T-cell (primary cell): ENCODE measurements at places on chromosomes 4 and X.
A peak's percentile ranks its signal among the peaks of the same experiment; 100 is the strongest.

DNA sequence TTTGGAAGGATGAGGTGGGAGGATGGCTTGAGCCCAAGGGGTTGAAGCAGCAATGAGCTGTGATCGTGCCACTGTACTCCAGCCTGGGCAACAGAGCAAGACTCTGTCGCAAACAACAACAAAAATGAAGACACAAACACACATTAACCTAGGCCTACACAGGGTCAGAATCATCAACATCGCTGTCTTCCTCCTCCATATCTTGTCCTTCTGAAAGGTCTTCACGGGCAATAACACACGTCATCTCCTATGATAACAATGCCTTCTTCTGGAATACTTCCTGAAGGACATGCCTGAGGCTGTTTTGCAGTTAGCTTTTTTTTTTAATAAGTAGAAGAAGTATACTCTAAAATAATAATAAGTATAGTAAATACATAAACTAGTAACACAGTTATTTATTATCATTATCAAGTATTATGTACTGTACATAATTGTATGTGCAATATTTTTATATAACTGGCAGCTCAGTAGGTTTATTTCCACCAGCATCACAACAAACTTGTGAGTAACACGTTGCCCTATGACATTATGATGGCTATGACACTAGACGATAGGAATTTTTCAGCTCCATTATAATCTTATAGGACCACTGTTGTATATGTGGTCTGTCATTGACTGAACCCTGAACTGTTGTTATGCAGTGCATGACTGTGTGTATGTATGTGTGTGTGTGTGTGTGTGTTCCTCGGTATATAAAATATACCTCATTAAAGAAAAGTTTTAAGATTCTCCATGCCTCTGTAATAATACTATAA, 69.2 kb upstream of the MAML3 start:
- DNase-seq = no peak

DNA sequence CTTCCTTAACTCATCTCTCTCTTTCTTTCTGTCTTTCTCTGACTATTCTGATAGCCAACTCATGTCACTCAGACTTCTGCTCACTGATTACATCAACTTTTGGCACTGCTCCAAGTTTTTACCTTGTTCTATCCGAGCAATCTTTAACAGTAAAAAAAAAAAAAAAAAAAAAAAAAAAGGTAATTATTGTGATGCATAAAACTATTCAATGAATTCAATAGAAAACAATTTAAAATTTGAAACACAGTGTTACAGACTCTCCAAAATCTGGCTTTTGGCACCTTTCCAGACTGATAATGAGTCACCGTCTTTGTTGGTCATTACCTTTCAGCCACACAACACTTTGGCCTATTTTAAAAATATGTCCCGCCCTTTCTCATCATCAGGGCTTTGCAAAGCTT, 229.5 kb downstream of the GALNTL6 start:
- DNase-seq = no peak

DNA sequence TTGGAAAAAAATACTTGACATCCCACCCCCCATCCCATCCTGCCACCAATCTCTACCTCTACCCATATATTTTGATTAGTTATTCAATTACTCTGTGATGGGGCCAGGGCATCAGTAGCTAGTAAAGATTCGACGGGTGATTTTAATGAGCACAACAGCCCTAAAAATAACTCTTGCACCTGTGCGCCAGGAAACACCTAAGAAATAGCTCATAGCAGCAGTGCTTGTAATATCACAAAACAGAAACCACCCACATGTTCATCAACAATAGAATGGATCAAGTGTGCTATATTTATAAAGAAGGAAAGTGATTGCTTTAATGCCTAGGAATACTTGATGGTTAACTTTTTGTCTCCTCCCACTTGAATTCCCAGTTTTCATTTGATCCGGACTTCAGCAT, 225.6 kb upstream of the LCORL start:
- DNase-seq = no peak

DNA sequence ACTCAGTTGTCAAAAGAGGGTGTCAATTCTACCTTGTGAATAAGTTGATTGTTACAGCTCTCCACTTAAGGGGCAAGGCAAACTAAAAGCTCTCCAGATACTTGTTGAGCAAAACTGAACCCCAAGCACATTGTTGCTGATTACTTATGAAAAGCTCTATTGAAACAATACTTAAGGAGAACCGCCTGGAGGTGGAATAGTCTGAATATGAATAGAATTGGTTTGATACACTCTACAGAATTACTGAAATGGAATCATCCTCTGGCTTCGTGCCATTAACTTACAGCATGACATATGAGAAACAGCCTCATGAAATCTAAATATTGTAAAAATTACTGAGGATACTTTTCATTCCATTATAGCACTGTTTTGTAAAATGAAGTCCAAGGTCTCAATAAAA, 127.0 kb upstream of the SH3RF1 start:
- no peak for DNase-seq

GRCh38 chr4:140112576-140112975, 41.4 kb downstream of the MAML3 start:
- no peak for DNase-seq

DNA sequence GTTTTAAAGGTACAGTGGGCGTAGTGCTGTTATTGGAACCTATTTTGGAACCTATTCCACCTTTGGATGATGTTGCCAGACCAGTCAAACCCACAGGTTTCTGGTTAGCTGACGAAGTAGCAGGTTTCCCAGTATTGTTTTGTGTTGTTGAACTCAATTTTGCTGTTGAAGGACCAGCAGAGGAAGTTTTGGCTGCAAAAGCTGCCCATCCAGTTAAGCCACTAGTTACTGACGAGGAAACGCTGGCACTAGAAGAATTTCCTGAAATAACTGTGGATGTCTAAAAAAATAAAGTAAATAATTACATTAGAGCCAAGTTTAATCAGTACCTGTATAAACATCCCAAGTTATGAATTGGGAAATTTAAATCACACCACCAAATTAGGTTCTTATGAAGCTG, 25.5 kb downstream of the INTS12 start:
- no peak for DNase-seq

DNA sequence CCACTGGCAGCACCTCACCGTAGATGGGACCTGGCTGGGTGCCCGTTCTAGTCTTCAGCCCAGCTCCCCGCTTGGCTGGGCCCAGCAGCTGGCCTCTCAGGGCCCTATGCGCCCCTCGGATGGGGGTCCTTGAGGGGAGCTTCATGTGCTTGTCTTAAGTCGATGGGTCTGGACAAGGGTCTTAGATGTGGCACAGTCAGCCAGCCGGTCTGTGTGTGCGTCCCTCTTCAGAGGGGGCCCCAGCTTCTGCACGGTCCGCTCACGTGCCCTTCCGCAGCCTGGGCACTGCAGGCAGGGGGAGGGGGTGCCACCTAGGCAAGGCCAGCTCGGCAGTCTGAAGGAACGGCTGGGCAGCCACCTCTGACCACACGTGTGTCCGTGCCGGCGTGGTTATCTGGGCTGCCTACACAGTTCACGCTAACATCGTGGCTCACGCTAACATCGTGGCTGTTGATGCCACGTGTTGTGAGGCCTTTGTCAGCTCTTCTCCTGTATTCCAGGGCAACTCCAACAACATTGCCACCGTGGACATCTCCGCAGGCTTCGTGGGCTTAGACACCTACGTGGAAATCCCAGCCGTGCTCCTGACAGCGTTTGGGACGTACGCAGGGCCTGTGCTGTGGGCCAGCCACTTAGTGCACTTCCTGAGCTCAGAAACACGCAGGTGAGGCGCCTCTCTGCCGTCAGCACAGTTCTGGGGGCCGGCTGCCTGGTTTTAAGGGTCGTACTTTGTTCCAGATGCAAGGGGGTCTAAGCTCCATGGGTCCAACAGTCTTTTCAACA, 34.5 kb downstream of the PIGG start:
- DNase-seq = no peak

- no peak for DNase-seq
These were observed 9.2 kb upstream of the SYNPO2 start for GRCh38 chr4:118879409-118879808.

- DNase-seq = no peak
These were observed 148.5 kb downstream of the DHRSX start for GRCh38 chrX:2351999-2352995.

DNA sequence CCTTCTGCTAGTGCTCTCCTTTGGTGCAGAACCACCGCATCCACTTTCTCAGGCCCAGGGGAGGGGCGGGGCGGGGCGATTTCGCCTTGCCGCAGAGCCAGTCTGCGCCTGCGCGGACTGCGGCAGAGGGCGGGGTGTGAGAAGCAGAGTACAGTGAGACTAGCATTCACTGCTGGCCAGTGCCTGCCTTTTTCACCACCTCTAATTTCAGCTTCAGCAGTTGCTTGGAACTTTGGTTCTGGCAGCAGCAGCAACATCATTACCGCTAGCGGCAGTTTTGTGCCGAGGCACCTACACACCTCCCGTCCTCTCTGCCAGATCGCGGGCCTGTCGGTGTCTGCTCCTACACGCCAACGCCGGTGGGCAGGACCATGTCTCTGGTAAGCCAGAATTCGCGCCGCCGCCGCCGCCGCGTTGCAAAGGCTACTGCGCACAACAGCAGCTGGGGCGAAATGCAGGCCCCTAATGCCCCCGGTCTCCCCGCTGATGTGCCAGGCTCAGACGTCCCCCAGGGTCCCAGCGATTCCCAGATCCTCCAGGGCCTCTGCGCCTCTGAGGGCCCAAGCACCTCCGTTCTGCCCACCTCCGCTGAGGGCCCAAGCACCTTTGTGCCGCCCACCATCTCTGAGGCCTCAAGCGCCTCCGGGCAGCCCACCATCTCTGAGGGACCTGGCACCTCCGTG, at the start of gene MAGEE1:
Gene MAGEE1, plus strand, starts transcription at position 151 of the 683 bp plus-strand sequence. Its CDS starts 221 bp downstream, at position 372.
- peak; percentile 78 for DNase-seq

- no peak for DNase-seq
These were observed 183.1 kb upstream of the ARX start for GRCh38 chrX:25198891-25199290.

- no peak for DNase-seq
These were observed 13.5 kb upstream of the CXCL6 start for GRCh38 chr4:73822812-73823504.

GRCh38 chr4:155342142-155342541, 34.6 kb downstream of the MAP9 start:
- no peak for DNase-seq

DNA sequence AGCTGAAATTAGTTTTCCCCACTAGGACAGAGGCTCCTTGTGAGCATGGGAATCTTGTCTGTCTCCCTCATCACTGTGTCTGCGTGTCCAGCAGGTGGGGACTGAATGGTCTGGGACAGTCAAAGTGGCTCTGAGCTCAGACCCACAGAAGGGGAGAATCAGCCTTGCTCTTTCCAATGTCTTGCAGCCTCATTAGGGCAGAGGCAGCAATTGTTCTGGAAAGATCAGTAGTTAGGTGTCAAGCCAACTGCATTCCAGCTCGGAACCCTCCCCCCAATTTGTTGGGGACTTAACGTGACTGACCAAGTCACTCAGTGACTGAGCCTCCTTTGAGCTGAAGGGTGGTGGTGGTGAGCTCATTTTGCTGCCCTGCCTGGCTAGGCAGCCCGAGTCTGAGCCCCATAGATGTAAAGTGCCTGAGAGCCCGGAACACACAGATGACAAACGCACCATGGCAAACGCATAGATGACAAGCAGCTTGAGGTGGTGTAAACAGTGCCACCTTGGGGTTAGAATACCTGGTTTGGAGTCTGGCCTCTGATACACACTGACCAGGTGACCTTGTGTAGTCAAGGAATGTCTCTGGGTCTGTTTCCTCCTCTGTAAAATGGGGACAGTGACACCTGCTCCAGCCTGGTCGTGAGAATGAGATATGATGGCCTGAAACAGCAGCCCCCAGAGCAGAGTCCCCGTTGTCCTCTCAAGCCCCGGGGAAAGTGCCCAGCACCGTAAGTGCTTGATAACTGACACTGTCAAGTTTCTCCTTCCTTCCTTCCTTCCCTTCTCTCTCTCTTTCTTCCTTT, 2.7 kb upstream of the SORCS2 start:
- DNase-seq = no peak

DNA sequence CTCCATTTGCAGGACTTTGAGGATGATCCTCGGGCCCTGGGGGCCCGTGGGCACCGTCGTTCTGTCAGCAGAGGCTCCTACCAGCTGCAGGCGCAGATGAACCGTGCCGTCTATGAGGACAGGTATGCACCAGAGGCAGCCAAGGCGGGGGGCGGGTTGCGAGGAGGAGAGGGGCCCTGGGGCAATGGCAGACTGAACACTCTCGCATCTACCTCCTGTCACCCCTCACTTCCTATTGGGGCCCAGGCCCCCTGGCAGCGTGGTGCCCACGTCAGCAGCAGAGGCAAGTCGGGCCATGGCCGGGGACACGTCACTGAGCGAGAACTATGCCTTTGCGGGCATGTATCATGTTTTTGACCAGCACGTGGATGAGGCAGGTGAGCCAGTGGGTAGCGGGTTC, 2.0 kb downstream of the WDR13 start:
- DNase-seq = no peak

DNA sequence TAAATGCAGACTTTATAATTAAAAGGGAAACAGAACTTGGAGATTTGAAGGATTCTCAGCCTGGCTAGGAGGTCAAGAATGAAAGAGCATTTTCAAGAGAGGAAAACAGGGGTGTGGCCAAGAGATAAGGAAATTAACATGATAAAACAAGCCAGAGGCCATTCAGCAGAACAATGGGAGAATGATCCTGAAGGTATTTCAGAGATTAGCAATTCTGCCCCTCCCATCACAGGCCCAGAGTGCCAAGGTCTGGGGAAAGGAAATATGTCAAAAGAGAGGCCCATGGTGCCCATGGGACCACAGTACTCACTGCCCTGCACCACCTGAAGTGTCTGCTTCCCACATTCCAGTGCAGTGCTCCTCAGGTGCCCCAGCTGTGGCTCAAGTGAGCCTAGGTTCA, 188.5 kb upstream of the STS start:
- no peak for DNase-seq
